ENCODE measurements at places on chromosomes 13 and 19.

- DNase-seq: no peak
These were observed 8.6 kb upstream of the CDX2 start for GRCh38 chr13:27977476-27978300.

GRCh38 chr19:40803857-40804782, 5.1 kb downstream of the EGLN2 start:
- DNase-seq: no peak

DNA sequence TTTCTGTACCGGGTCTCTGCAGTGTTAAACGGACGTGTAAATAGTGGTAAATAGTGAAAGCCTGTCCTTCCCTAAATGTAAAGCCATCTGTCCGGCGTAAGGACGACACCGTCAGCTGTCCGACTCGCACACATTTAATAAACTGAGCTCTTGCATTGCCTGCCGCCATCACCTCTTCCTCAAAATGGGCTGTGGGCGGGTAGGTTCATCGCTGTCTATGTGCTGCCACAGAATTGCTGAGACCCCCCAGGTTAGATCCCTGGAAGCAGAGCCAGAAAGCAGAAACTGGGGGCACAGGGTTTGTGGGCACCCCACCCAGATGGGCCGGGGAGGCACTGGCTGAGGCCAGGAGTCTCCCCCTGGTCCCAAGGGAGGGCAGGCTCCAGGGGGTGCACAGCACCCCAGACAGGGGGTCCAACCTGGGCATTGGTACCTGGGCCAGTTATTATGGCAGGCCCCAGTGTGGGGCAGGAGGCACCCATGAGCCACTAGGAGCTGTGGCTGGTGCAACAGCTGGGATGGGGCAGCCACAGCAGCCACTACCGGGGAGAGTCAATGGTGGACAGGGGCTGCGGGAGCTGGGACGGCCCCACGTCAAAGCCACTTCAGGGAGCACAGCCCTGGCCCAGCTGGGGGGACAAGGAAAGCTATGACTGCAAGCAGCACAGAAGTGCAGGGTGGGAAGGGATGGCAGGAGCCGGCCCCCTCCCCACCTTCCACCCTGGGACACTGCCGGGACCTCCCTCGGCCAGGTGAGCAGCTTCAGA, 5.7 kb downstream of the C19orf25 start:
- DNase-seq: no peak

DNA sequence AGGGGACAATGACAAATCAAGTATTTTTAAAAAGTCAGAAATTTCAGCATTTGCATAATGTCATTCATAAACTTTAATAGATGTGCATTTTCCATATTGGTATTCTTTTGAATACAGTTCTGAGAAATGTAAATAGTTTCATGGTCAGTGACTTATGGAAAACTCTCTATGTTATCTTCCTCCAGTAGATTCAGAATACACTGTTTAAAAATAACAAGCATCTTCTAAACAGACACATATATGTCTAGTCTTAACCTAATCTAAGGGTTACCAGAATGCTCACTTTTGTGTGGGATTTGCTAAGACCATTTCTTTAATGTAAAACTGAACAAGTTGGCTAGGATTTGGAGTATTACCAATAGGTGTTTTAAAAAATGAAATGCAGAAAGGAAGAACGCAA, 119.8 kb upstream of the SGCG start:
- DNase-seq: no peak

DNA sequence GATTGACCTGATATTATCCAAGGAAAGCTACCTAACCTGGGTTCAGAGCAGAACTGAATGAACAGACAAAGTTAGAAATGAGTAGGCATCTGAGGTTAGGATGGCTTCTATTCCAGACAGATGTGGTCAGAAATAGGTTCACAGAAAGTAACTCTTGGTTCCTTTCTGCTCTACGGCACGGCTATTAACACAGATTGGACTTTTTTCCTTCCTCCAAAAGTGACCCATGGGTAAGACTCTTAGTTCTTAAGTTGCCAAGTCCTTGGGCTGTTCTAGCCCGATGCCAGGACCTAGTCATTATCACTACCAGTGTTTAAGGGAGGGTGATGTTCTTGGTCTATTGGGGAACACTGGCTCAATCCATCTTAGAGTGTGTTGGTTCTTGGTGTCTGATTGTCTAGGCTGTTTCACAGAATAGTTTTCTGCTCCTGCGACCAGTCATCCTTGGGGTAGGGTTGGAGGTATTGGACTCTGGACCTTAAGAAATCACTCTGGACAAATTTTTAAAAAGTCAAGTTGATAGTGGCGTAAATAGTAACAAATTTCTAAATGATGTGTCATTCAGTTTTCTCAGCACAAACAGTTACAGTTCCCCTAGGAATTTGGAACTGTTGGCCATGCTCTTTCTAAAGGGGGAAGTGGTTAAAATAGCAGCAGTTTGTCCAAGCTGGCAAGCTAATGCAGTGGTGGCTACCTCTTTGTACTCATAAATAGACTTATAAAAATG, 60.1 kb upstream of the MYCBP2 start:
- no peak for DNase-seq

All from amygdala (tissue), 56 donors.